ENCODE measurements at places on chromosomes 7 and 10. TPM values are rescaled to one million over a fixed set of nuclear protein-coding genes. Genes with fewer than 3 reads are reported as not detected.

NPTX2 gene
- 0.96 TPM for total RNA-seq

CDK5 gene
- 19.9 TPM for total RNA-seq

LRMDA gene
- 0.26 TPM for total RNA-seq

TMEM26 gene
- total RNA-seq = 1.9 TPM

KLF14 gene
- total RNA-seq = 0.13 TPM

NCF1 gene
- total RNA-seq = not detected

OPN1SW gene
- not detected for total RNA-seq

Data from epithelial cell of alveolus of lung (primary cell).